ENCODE measurements at places on chromosomes 6 and 20. TPM values are rescaled to one million over a fixed set of nuclear protein-coding genes. Genes with fewer than 3 reads are reported as not detected.

Gene NR2E1
- total RNA-seq, result not detected

Gene SIRPB2
- 0.57 TPM for total RNA-seq

Gene PLN
- total RNA-seq, result not detected

Gene PNPLA1
- total RNA-seq, result 0.19 TPM

- H3K4me1 ChIP-seq, result no peaks in the 10 kb centered on the region
- DNase-seq, result peak; percentile 59
- no peak overlapping the region for H3K27ac ChIP-seq
These were observed 55.0 kb upstream of the KCNK16 start for GRCh38 chr6:39377539-39377950.

GRCh38 chr6:150091476-150091875 is 22.6 kb upstream of the ULBP3 start:
- no peak for DNase-seq
- H3K27ac ChIP-seq, result no peak overlapping the region
- H3K27me3 ChIP-seq, result peaks cover 46% of the 10 kb centered on the region
- H3K4me3 ChIP-seq, result no peak overlapping the region
- no peaks in the 10 kb centered on the region for H3K36me3 ChIP-seq

- DNase-seq, result no peak
- H3K36me3 ChIP-seq, result peaks cover 32% of the 10 kb centered on the region
- no peak overlapping the region for H3K27ac ChIP-seq
- H3K27me3 ChIP-seq, result no peaks in the 10 kb centered on the region
- H3K4me1 ChIP-seq, result no peaks in the 10 kb centered on the region
These were observed 89.7 kb downstream of the PREP start for GRCh38 chr6:105313211-105313610.

DNA sequence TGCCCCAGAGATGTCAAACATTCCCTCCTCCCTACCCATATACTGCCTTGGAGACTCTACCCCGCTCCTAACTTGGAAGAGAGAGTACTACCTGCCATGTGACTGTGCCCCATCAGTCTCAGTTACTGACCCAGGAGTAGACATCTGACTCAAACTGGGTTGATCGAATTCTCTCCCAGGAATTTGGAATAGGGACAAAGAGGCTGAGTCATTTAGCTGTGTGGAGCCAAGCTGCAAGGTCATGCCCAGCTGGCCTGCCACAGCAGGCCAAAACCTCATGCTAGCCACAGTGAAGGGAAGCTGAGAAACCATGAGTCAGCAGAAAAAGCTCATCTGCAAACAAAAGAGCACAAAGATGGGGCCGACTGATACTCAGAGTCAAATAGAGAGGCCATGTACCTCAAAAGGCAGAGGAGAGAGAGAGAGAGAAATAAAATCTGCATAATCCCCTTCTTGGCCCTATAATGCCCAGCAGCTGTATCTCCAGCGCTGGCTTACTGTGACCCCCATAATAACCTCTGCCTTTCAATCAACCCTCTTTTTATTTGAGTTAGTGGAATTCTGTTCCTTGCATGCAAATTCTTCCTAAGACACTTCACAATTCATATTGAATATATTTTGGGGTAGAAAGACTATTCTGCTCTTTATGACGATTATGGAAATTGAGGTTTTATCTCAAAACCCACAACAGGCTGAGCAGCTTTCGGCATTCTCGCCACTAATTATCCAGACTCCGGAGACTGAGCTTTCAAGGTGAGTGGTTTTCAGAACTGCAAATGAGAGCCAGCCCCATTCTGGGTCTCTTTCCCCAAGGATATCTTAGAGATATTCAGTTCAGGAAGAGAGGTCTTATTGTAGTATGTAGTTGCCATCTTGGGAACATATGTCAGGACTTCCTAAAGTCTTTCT is 21.4 kb upstream of the AKIRIN2 start:
- H3K4me1 ChIP-seq, result peaks cover 12% of the 10 kb centered on the region
- no peak overlapping the region for H3K4me3 ChIP-seq
- DNase-seq, result peak; percentile 58
- H3K27ac ChIP-seq, result no peak overlapping the region
- peaks cover 5% of the 10 kb centered on the region for H3K36me3 ChIP-seq
- H3K27me3 ChIP-seq, result no peaks in the 10 kb centered on the region

DNA sequence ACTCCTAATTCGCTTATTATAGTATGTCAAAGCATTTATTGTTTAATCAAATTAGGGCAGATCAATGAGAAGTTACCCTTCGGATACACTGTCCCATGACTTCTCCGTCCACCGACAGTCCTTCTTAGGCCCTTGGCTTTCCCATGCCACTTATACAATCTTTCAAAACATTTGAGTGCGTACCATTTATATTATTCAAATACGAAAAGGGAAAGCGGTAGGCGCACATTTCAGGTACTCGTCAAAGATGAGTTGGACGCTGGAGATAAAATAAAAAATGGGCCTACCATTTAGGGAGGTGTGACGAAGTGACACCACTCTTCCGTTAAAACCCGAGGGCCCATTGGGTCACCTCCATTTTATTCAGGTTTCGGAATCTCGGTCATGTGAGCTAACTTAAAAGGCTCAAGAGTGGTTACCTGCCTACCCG is 542 bp upstream of the AFG1L start:
- no peak for DNase-seq
- H3K4me3 ChIP-seq, result peak overlapping the region; percentile 94

- DNase-seq, result peak; percentile 44
- peak overlapping the region; percentile 21 for H3K27ac ChIP-seq
- peaks cover 44% of the 10 kb centered on the region for H3K4me1 ChIP-seq
- no peaks in the 10 kb centered on the region for H3K27me3 ChIP-seq
- no peak overlapping the region for H3K4me3 ChIP-seq
- H3K36me3 ChIP-seq, result peaks cover 14% of the 10 kb centered on the region
These were observed 4.4 kb upstream of the KCNS1 start for GRCh38 chr20:45105317-45105716.

DNA sequence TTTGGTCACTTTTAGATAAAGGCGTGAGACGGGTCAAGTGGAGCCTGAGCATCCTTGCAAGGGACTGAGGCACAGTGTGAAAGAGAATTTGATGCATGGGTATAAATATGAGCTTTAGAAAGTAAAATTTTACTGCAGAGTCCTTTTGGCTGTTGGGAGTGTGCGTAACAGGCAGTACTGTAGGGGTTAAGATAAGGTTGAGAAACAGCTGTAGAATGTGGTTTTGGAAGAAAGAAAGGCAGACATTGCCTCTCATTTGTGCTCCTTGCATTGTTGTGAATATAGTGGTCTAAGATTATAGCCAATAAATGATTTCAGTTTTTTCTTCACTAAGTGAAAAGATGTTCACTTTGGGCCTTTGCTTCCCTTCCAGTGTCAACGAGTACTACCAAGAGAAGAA is 73.0 kb downstream of the RREB1 start:
- no peaks in the 10 kb centered on the region for H3K27me3 ChIP-seq
- peaks cover 5% of the 10 kb centered on the region for H3K4me1 ChIP-seq
- peaks cover 14% of the 10 kb centered on the region for H3K36me3 ChIP-seq
